CD4-positive, alpha-beta T cell treated with Interleukin-1 beta for 1 hour (primary cell): ENCODE measurements at places on chromosomes 3 and 15.

GRCh38 chr15:88395872-88396781, 71.1 kb downstream of the MRPL46 start:
- DNase-seq: no peak

DNA sequence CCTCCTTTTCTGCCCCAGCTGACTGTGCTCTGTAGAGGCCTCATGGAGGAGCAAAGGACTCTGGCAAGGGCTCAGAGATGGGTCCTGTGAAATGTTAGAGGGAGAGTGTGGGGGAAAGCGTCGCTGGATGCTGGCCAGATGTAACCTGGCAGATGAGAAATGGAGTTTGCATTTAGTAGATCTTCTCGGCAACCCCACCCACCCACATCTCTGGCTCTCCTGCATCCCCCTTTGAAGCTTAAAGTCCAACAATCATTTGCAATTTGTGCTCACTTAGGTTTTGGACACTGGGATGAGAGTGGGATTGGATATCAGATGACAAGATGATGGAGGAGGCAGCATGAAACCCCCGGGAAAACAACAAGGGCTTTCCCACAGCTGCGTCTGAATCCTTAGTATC, 523.6 kb upstream of the MCTP2 start:
- DNase-seq: no peak

DNA sequence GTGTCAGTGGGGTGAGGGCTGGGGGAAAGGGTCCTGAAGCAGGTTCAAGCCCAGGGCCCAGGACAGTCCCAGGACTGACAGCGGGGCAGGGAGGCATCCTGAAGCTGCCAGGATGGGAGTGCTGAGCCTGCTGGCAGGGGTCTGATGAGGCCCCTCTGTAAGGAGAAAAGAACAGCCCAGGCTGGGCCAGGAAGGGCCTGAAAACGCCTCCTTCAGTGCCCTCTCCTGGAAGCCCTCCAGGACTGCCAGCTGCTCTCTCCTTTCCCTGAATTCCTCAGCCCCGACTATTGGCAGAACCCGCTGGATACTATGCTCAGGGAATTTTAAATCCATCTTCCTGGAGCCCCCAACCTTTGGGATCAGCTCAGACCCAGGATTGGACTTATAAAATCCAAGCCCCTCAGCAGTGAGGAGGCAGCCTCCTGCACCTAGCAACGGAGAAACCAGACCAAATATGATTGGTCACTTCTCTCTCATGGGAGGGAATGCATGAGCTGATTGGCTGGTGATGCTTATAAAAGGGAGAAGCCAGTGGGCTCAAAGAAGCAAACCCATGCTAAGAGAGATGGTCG, 203.5 kb upstream of the LINGO1 start:
- no peak for DNase-seq

DNA sequence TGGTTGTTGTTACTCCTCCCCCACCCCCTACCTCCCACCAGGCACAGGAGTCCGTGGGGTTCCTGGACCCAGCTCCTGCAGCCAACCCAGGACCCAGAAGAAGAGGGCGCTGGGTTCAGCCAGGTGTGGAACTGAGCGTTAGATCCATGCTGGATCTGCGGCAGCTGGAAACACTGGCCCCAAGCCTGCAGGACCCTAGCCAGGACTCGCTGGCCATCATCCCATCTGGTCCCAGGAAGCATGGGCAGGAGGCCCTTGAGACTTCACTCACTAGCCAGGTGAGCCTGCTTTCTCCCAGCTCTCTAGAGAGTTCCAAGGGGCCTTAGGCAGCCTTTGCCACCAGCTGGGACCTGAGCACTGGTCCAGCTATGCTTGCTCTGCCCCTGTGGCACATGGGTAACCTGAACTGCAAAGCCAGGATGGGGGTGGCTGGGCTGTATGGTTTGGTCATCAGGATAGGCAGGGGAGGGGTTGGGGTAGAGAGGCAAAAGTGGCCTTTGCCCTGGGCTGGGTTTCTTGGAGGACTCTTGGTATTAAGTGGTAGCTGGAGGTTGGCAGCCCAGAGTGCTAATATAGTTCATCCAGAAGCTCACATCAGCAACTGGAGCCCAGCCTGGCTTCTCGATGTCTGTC, 7.0 kb upstream of the JMJD7 start:
- DNase-seq: no peak

DNA sequence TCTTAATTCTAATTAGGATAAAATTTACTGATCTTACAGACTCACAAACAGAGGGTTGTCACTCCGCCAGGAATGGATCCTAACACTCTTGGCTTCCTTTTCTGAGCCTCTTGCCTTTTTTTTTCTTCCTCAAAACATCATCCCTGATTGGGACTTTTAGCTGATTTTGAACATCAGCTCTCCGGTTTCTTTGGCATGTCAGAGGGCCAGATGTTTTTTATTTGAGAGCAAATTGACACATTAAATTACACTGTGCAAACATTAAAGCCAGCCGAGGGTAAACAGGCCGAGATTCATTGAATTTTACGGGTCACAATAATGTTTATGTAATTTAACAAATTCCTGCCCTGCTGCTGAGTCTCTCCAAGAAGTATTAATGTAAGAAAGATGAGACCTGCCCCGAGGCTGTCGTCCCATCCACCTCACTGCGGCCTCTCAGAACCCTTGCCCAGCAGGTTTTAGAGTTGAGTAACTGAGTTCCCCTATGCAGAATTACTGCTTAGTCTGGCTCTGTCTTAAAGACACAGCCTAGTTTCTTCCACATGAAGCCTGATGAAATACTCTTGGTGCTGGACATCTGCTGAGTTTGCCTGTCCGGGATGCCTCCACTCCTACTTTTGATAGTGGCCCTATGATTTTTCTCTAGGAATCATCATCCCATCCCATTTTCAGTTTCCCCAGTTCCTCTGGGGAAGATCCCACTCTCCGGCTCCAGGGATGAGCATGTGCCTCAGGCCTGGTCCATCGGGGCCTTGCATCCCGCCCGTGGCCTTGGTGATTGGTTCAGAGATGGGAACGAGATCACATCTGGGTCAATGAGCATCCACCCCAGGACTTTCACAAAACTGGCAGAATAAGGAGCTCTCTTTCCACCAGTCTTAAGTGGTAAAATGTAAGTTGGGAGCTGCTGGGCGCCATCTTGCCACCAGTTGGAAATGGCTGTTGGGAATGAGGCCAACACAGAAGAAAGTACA, 226.6 kb upstream of the TLE3 start:
- no peak for DNase-seq

- DNase-seq: no peak
These were observed 453.7 kb downstream of the FGF12 start for GRCh38 chr3:192273697-192274010.

- DNase-seq: no peak
These were observed 995.3 kb downstream of the OTOL1 start for GRCh38 chr3:162491952-162492351.

GRCh38 chr3:117433427-117433826, 723.8 kb downstream of the TUSC7 start:
- no peak for DNase-seq

GRCh38 chr3:55167586-55168317, 239.9 kb upstream of the LRTM1 start:
- DNase-seq: no peak

DNA sequence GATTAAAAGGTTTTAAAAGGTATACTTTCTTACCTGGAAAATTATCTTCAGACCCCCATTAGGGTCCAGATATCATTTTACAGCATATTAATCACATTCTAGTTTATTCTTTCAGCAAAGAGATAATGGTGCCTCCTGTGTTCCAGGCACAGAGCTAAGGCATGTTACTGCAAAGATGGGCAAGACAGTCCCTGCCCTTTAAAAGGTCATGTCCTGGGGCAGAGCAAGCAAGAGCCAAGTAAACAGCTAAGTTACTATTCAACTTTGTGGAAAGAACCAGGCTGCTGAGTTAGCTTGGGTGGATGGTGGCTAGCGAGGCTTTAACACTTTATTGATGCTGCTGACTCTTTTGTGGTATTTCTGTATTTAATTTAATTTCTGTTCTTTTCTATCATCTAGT, 75.0 kb downstream of the LRRC28 start:
- DNase-seq: no peak

DNA sequence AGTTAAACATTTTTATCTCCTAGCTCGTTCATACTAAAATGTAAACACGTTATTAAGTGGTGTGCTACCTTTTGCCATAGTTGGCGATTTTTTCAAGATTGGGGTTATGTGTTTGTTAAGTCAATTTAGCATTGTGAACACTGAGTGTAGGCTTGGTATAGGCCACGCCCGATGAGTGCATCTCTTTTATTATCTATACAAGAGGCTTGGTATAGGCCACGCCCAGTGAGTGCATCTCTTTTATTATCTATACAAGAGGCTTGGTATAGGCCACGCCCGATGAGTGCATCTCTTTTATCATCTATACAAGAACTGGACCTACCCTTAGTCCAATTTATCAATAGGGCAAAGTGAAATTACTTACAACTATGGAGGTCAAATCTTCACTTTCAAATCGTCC, 70.4 kb downstream of the NIPA2 start:
- no peak for DNase-seq

DNA sequence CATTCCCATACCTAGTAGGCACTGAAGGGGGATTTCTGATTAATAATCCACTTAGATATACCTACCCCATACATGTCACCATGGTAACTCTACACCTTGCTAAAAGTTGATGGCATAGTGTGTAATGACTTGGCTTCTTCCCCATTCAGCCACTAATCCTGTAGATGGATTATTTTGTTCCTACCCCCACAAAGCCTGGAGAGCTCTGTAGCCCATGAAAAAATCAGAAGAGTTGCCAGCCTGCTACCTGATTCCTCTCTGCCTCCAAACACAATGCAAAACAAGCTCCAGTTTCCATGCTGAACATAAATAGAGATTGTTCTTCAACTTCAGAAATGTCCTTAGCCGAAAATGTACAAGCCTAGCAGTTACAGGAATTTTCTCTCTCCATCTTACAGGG, 98.9 kb upstream of the PFN2 start:
- DNase-seq: no peak
